ENCODE measurements at places on chromosomes 13 and 19. TPM values are rescaled to one million over a fixed set of nuclear protein-coding genes. Genes with fewer than 3 reads are reported as not detected.

DNA sequence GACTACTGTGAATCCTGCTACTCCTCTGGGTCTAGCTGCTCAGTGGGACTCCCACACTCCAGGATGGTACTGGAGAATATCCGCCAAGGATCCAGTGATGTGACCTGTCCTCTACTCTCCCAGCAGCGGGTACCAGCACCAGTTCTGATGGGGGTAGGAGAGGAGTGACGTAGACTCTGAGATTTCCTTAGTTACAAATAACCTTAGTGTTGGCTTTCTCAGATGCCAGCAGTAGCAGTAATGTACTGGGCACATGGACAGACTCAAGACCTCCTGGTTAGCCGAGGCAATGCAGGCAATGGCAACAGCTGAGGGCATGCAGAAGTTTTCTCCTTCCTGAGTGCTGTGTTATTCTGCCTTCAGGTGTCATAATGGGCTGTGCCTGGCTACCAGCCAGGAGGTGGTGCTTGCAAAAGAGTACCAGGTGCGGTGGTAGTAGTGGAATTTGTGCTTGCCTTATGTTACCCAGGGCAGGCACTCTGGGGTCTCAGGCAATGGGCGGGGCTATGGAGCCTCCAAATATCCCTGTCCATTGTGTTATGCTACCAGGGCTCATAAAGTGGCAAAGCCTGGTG is 105.3 kb upstream of the KLF5 start:
- DNase-seq, result no peak

- DNase-seq, result no peak
Measured at GRCh38 chr13:47480951-47481350, 520.1 kb downstream of the SUCLA2 start.

GRCh38 chr13:85976242-85976641 is 177.0 kb upstream of the SLITRK6 start:
- DNase-seq, result no peak

DNA sequence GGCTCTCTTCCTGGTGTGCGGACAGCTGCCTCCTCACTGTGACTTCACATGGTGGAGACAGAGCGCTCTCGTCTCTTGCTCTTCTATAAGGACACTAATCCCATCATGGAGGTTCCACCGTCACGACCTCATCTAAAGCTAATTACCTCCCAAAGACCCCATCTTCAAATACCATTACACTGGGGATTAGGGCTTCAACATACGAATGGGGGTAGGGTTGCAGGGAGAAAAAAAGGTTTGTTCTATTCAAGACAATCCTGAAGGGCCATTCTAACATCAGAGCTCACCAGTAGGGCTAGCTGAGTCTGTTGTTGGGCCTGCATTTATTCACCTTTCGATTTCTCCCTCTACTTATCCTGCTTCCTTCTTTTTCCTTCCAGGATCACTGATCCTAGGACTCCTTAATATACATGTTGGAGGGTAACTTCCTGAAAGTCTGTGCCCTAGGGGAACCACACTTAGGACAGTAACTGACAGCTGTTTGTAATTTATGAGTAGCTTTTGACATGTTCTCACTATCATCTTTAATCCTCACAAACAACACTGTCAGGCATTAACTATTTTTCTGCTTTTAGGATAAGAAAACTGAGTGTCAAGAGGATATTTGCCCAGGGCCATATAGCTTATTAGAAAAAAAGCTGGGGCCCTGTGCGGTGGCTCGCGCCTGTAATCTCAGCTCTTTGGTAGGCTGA is 18.8 kb upstream of the GTF2F2 start:
- DNase-seq, result no peak

DNA sequence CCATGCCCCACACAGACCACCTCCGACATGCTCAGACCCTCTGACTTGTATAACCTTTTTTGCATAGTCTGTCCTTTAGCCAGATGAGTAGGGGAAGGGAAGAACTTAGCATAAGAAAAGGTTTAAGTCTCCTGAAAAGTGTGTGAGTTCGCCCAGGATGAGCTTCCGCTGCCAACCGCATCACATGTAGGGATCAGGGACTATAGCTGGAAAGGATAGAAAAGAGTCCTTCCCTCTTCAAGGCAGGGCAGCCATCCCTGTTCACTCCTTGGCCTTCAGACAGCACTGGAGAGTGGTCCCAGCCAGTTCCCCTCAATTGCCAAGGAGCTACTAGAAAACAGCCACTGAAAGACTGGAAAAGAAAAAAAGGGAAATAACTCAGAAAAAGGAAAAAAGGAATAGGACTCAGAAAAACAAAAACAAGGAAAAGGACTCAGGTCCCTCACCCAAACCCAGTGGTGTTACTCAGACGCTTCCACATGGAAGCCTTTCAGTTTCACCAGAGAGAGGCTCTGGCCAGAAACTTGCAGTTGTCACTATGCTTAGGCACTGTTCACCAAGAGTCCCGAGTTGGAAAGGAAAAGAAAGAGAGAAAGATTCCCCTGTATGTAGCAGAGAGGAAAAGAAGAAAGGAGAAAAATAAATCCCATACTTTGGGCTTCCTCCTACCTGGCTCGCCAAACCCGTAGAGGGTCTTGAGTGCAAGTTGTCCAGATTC is 5.6 kb upstream of the TM9SF2 start:
- no peak for DNase-seq

- no peak for DNase-seq
Measured at GRCh38 chr13:20131057-20131832, 29.6 kb downstream of the GJA3 start.

GRCh38 chr19:55694656-55695491 is 19.8 kb downstream of the EPN1 start:
- no peak for DNase-seq

DNA sequence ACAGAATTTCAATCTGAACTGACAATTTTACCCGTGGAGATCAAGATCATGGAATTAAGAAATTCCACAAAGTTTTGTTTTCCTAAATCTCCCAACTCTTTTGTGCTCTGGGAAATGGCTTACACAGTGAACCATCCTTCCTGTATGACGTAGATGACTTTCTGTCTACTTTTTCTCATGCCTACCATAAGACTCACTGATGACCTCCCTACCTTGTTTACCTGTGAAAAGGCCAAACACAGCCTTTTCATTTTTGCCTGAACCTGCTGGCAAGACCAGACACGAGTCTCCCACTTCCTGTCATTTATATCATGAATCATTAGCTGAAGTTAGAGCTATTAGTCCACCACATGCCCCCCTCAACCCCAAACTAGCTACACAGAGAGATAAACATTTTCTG is 4.6 kb upstream of the KBTBD6 start:
- no peak for DNase-seq

- no peak for DNase-seq
Measured at GRCh38 chr13:44171156-44171555, 202.5 kb upstream of the SERP2 start.

- DNase-seq, result no peak
Measured at GRCh38 chr13:110132225-110132982, 174.6 kb downstream of the COL4A1 start.

- no peak for DNase-seq
Measured at GRCh38 chr13:29578300-29579085, 17.0 kb downstream of the SLC7A1 start.

- DNase-seq, result no peak
Measured at GRCh38 chr19:715347-715746, 6.6 kb downstream of the PALM start.

DNA sequence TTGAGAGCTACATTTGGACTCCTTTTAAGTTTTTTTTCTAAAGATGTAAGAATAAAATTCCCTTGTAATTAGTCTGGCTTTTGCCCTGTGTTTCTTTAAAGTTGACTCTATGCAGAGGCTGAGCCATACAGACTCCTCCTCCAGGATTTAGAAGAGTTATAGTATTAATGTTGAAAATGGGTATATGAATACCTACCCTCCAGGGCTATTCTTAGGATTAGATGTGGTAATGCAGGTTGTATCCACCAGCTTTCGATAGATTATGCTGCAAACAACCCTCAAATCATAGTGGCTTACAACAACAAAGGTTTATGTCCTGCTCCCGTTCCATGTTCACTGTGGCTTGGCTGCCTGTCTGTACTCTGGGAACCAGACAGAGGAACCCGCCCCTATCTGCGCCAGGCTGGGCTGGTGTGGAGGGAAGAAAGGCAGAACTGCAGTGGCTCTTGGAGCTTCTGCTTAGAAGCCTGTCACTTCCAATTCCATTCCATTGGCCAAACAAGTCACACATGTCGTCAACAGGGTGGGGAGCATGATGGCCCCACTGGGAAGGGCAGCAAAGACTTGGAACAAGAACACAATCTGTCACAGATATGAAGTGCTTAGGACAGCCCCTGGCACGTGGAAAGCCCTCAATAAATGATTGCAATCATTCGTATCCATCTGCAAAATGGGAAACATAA is 290.8 kb downstream of the FOXO1 start:
- DNase-seq, result no peak

DNA sequence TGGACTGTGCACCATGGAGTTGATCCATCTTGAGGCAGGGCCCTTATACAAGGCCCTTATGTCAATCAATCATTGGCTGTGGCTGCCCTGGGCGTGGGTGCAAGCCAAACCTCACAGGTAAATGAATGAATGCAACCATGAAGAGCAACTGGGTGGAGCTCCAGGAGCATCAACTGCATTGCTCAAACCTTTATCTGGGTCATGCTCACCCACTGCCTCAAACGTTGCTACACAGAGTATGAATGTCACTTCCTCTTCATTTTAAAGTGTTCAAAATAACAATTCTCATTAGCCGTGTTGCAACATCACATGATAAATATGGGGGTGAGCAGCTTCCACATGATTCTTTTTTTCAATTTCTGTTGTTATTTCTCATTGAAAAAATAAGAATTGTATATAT is 6.4 kb upstream of the ZNF333 start:
- DNase-seq, result peak; percentile 40

GRCh38 chr13:32019612-32020233 is 11.9 kb upstream of the FRY start:
- DNase-seq, result peak; percentile 76

- peak; percentile 74 for DNase-seq
Measured at GRCh38 chr19:2164020-2164998, 576 bp downstream of the DOT1L start.

GRCh38 chr19:47469719-47470118 is 2.0 kb downstream of the SLC8A2 start:
- no peak for DNase-seq

DNA sequence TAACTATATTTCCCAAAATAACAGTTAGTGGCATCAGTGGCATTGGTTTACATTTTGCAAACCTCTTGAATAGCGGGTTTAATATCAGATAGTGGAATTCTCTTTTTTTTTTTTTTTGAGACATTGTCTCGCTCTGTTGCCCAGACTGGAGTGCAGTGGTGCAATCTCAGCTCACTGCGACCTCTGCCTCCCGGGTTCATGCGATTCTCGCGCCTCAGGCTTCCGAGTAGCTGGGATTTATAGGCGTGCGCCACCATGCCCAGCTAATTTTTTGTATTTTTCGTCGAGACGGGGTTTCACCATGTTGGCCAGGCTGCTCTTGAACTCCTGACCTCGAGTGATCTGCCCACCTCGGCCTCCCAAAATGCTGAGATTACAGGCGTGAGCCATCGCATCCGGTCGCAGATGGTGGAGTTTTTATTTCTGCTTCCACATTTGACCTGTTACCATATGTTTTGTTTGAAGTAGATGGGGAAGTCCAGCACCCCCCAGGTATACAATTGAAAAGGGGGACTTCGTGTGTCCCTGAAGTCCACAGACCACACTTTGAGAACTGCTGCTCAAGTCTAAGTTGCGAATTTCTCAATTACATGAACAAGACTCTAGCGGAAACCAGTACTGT is 40.5 kb upstream of the XPO4 start:
- no peak for DNase-seq

DNA sequence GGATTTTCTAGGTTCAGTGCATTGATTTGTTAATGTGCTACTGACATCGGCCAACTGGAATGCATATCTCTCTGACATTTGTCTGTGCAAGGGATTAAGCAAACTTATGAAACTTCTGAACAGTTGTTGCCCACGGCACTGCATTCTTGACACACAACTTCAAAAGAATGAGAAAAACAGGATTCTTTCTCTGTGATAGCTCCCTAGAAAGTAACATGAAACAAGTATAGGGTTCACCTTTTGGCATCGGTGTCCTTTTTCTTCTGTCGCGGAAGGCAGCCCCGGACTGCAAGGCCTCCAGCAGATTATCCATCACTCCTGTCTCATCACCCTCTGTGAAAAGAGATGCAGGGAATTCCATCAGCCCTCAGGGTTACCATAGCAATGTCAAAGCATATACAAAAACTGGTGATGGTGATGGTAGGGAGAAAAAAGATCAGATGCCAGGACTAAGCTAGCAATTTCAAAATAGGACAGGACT is 389.2 kb downstream of the DIAPH3 start:
- DNase-seq, result no peak

DNA sequence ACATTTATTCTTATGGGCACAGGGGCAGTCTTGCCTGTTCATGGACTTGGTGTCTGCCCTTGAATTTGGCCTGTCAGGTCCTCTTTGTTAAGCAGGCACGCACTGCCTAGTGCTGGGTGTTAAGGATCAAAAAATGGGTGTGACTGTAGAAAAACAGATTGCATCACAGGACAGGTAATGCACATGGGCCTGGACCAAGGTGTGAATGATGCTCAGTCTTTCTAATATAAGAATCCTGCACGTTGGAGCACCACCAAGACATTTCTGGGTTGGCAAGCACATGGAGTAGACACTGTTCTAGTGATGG is 33.7 kb downstream of the GATAD2A start:
- no peak for DNase-seq

- DNase-seq, result no peak
Measured at GRCh38 chr19:15234431-15235130, 2.3 kb upstream of the EPHX3 start.

DNA sequence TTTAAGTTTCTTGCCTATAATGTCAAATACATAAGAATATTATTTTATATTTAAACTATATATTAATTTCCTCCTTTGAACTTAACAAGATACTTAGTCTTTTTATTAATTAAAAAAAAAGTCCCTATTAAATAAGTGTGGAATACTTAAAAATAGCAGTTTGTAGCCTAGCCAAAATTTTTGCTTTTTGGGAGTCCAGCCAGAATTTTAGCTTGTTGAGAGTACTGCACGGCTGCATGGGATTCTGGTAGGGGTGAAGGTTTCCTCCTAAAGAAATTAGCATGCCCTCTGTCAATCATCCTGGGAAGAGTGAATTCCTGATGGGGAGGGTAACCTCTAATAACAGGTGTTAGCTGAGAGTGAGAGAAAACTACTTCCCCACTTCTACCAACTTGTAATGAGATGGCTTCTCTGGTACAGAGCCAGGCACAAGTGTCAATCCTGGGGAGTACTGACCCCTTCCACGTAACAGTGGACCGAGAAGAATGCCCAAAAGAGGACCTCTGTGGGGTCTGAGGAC is 195.7 kb downstream of the SPRY2 start:
- no peak for DNase-seq

GRCh38 chr19:38360839-38361631 is 13.3 kb upstream of the PSMD8 start:
- no peak for DNase-seq

ELSPBP1 gene
- not detected for total RNA-seq

CD33 gene
- total RNA-seq, result 18.1 TPM

OR1M1 gene
- total RNA-seq, result not detected

APOE gene
- 1.3 TPM for total RNA-seq

SMIM24 gene
- 1.2 TPM for total RNA-seq

C13orf46 gene
- not detected for total RNA-seq

SHISA7 gene
- total RNA-seq, result not detected

SHISA2 gene
- not detected for total RNA-seq

GDF15 gene
- total RNA-seq, result 0.97 TPM

Data from Karpas-422 (cell line).